ENCODE measurements at places on chromosomes 7 and 10. TPM values are rescaled to one million over a fixed set of nuclear protein-coding genes. Genes with fewer than 3 reads are reported as not detected.

NME8 gene
- total RNA-seq = not detected

CCDC172 gene
- not detected for total RNA-seq

PRF1 gene
- not detected for total RNA-seq

RBP4 gene
- total RNA-seq = 9.0 TPM

DPY19L1 gene
- 25.7 TPM for total RNA-seq

SFRP4 gene
- 1.2 TPM for total RNA-seq

HMX3 gene
- not detected for total RNA-seq

GRCh38 chr10:132102071-132102716 lies 36.4 kb downstream of the JAKMIP3 start:
- DNase-seq = no peak

DNA sequence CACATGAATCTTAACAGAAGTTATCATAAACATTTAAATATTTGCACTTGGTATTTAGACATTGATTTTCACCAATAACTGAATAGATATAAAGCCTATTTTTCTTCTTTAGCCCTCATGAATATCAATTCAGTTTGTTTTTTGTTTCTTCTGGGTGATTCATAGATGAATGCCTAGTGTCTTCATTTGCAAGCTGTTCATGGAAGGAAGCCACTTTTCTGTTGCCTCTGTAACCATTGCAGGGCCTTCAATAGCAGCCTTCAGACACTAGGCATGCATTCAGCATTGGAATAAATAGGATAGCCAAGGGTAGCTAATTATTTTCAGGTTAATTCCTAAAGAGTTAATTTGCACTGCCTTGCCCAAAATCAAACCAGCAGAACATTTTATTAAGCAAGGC lies 375.3 kb downstream of the DPP6 start:
- peak; percentile 31 for DNase-seq

IRF5 gene
- 1.2 TPM for total RNA-seq

DNA sequence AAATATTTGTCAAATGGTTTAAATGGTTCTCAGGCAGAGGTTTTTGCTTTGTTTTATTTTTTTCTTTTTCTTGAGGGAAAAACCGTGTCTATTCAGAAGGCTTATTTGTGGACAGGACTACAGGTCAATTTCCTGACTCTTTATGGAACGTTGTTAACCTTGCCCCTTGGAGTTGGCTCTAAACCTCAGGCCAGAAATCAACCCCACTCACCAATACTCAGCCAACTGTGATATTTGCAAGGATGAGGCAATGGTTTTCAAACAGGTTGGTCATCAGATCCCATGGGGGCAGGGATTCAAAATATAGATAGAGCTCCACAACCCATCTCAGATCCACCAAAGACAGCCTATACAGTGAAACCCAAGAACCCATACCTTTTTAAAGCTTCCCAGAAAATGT lies 10.2 kb downstream of the PDLIM1 start:
- DNase-seq = no peak

CACNA2D1 gene
- 197 TPM for total RNA-seq

DNA sequence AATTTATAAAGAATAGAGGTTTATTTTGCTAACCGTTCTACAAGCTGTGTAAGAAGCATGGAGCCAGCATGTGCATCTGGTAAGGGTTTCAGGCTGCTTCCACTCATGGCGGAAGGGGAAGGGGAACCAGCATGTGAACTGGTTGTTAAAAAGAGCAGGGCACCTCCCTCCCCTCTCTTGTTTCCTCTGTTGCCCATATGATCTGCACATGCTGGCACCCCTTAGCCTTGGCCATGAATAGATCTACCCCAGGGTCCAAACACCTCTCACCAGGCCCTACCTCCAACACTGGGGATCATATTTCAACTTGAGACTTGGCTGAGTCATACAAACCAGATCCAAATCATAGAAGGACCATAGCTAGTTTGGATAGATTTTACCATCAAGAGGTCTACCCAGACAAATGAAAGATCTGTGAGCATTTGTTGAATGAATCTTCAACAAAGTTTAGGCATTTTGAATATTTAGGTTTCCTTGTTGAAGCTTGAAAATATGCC lies 36.0 kb upstream of the NRP1 start:
- DNase-seq = no peak

ANKRD30A gene
- not detected for total RNA-seq

AKR1D1 gene
- not detected for total RNA-seq

DNA sequence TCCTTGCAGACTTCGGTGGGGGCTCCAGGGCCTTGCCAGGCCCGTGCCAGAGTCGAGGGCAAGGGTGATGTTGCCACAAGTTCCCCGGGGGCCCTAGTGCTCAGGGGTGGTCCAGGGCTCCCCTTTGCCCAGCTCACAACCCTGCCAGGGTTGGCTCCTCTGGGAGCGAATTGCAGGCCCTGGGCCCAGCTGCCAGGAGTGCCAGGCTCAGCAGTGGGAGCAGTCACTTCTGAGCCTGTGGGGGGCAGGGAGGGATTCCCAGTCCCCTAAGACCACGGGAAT lies 43.8 kb downstream of the TCERG1L start:
- DNase-seq = no peak

DNA sequence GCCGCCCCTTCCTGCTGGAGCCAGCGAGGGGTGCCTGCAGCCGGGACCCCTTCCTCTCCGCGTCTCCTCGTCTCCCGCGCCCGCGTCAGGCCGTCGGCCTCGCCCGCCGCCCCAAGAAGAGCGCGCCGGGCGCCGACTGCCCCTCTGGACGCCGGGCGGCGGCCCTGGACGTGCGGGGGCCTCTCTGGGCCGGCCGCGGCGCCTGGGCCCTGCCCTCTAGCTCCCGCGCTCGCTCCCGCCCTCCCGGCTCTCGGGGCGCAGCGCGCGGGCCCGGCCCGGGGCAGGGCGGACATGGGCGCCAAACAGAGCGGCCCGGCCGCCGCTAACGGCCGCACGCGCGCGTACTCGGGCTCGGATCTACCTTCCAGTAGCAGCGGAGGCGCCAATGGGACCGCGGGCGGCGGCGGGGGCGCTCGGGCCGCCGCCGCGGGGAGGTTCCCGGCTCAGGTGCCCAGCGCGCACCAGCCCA lies 704 bp downstream of the ZNRF2 start:
- peak; percentile 11 for DNase-seq

MUC12 gene
- 0.41 TPM for total RNA-seq

DNA sequence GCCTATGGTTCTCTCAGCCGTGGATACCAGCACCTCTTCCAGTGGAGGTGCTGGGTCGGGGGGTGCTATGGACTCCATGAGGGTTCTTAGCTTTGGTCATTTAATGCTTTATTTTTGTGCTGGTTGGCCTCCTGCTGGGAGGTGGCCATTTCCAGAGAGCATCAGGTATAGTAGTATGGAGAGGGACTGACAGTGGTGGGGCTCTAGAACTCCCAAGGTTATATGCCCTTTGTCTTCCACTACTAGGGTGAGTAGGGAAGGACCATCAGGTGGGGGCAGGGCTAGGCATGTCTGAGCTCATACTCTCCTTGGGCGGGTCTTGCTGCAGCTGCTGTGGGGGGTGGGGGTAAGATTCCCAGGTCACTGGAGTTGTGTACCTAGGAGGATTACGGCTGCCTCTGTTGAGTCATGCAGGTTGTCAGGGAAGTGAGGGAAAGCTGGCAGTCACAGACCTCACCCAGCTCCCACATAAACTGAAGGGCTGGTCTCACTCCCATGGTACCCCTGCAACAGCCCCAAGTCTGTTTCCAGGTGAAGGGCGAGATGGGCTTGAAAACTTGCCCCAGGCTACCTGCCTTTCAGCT lies 763.2 kb upstream of the LRRTM3 start:
- DNase-seq = no peak

CXCL12 gene
- total RNA-seq = 13.9 TPM

- DNase-seq = no peak
Observed at GRCh38 chr7:102288285-102288930, 1.7 kb downstream of the SH2B2 start.

DNA sequence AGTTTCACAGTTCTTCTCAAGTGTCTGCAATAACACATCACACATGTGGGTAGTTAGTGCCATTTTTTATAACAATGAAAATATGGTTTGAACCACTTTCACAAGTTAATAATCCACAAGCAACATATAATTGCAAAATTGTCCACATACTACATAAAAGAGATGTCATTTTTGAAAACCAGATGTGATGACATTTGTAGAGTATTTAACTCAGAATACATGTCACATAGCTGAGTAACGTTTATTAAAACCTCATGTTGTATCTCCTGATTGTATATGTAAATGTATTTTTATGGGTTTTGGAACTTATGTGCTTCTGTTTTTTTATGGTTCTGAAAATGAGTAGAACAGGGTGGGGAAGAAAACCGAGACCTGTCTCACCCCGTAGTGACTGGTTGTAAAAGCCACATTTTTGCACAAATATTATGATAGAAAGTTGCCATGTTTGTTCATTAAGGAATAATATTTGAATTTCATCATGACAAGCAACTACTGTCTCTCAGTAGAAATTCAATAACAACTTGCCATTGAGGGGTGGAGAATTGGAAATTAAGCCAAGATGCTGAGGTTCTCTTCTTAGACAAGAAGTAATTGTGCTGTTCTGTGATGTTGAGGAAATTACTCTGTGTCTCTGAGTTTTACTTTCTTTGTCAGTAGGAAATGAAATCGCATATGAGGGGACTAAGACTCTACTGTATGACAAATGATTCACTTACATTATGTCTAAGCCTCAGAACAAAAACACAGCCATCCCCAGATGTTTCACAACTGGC lies 29.2 kb upstream of the EGFR start:
- no peak for DNase-seq

UNC5B gene
- 2.9 TPM for total RNA-seq

GRCh38 chr7:41874201-41874785 lies 171.4 kb upstream of the INHBA start:
- no peak for DNase-seq

DNA sequence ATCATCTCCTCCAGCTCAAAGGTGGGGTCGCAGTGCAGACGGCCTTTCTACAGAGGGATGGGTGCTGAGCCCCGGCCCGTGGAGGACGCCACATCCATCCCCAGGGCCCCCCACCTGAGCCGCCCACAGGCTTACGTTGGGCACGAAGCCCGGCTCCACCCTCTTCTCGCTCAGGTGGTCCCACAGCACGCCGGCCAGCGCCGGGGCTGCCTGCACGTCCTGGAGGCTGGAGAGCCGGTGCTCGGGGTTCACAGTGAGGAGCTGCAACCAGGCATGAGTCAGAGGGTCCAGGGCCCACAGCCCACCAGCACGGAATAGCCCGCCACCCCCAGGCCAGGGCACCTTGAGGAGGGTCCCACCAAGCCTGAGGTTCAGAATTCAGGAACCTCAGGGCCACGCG lies 36.0 kb downstream of the DPYSL4 start:
- DNase-seq = no peak

DKK1 gene
- 6.5 TPM for total RNA-seq

CPXM2 gene
- total RNA-seq = under 0.01 TPM

FAM13C gene
- total RNA-seq = 20.8 TPM

GRCh38 chr7:24108906-24109376 lies 175.0 kb upstream of the NPY start:
- no peak for DNase-seq

AS3MT gene
- total RNA-seq = 13.5 TPM

DNA sequence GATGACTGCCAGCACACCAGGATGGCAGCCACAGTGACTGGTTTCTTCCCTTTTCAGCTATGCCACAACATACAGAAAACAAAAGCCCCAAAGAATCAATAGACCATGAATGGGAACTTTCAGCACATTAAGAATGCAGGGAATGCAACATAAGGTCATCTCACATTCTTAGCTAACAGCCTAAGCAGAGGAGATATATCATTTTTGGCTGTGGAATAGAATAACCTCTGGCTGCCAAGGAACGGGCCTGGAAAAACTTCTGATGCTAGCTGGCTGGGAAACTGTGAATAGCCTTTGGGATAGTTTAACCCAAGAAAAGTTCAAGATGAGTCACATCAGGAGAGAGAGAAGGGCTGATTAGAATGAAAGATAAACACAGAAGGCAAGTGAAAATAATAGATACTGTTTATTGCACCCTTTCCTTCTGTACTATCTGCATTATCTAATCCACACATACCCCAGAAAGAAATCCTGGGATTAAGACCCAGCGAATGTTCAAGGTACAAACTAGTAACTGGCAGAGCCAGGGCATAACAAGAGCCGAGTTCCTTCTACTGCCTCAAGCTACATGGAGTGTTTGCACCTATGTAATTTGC lies 169.2 kb downstream of the SEMA3A start:
- no peak for DNase-seq

DNA sequence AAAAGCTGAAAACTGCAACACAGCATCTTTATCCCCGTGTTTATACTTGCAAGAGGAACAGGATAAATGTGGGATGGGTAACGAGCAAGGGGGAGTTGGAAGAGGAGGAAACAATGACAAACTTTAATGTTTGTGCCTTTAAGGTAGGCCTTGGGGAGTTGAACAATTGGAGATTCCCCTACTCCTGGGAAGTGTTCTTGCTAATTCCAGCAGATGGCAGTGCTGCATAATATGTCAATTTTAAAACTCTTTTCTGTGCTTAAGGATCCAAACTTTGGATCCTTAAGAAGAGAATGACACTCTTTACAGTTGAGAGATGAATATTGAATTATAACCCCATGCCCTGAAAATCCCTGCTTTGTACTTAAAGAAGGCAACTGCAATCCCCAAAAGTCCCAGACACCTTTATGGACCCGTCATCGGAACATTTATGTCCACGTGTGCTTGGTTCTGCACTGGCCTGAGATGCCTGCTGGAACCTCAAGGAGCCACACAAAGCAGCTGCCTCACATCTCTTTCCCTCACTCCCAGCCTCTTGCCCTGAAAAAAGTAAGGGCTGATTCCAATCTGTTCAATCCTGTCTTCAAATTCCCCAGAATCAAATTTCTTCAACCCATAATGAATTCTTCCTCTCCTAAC lies 12.0 kb downstream of the IFIT5 start:
- no peak for DNase-seq

DNA sequence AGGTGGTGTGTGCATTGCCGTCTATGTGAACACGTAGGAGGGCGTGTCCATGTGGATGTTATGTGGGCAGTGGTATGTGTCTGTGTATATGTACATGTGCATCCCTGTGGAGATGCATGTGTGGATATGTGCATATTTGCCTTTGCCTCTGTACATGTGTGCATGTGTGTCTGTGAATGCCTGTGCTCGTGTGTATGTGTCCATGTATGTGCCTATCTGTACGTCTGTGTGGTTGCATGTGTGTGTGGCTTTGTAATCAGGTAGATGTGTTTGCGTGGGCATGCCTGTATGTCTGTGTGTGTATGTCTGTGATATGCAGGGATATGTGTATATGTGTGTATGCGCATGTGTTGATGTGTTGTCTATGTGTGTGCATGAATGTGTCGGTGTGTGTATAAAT lies 19.7 kb downstream of the ADCY1 start:
- DNase-seq = no peak

DNA sequence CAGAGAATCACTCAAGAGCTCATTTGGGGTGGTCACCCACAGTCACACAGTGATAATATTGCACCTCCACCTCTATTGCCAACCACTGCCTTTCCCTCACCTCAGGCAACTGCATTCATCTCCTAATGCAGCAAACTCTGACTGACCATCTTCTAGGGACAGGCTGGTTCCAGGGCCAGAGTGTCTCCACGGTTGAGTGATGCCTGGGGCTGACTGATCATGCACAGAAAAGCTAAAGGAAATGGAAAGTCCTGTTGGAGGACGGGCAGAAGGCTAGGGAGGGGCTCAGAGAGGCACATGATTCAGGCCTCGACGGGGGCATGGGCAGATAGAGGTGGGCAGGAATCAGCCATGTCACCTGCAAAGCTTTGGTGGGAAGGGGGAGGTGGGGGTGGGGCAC lies 127.1 kb upstream of the TNS3 start:
- no peak for DNase-seq

All from frontal cortex (tissue), 4 donors.